Fibroblast of lung (primary cell): ENCODE measurements at places on chromosomes 16 and 17. TPM values are rescaled to one million over a fixed set of nuclear protein-coding genes. Genes with fewer than 3 reads are reported as not detected.

DNA sequence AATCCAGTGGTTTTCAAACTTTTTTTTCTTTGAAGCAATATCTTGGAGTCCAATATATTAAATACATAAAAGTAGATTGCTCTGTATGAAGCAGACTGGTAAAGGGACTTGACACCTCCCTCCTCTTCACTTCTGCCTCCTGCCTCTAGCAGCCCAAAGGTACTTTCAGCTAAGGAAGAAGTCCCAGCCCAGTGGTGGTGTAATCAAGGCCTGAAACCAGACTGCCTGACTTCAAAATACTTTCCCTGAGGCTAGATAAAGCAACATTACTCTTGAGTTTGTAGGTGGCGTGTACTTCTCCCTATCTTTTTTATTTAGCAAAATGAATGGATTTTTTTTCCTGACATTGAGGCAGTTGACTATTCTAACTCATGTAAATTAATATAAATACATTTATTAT is 122.4 kb upstream of the TMEM97 start:
- DNase-seq = no peak

- no peak for DNase-seq
Observed at GRCh38 chr17:39108461-39109375, 42.7 kb downstream of the PLXDC1 start.

GRCh38 chr16:30459456-30459855 is 13.1 kb upstream of the ITGAL start:
- no peak for DNase-seq

DNA sequence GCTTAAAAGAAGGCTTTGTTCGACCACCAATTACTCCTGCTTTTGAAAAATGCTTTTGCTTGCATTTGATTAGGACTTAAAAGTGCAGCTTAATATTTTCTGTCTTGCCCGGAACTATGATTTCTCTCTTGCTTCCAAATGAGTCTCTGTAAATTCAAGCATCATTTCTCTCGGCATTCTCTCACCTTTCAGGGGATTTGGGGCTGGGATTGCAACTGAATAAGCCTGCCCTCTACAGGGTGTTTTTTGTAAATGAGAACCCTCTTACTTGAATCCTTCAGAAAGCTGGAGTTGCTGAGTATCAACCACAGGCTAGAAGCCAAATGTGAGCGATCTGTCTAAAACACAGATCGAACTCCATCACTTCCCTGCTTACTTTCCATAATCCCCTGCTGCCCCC is 234.6 kb downstream of the TMEM114 start:
- DNase-seq = no peak

DNA sequence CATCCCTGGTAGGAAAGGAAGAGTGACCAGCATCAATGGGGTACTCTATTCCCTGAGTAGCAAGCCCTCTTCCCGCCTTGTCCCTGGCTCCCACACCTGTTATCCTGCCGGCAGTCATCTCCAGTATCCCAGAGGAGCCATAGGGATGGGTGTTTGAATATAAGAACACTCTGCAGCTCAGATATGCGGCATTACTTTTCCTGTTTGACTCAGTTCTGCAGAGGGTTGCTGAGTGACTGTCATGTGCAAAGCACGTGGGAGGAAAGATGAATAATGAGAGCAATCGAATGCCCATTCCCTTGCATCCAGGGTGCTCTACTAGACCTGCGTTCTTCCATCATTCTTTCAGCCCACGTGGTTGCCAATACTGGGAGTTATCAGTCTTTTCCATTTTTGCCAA is 115.1 kb downstream of the PRKCB start:
- DNase-seq = no peak

GRCh38 chr16:2481676-2482075 is 6.7 kb downstream of the TBC1D24 start:
- no peak for DNase-seq

The HEATR9 gene
- not detected in 2 replicates for polyA plus RNA-seq

The GP2 gene
- polyA plus RNA-seq = not detected in 2 replicates

The SYT17 gene
- 0.15 TPM in 1 of 2 replicates, not detected in the other for polyA plus RNA-seq

The FMNL1 gene
- polyA plus RNA-seq = 1.1 and 1.9 TPM in 2 replicates
